ENCODE measurements at places on chromosomes 12 and 14. TPM values are rescaled to one million over a fixed set of nuclear protein-coding genes. Genes with fewer than 3 reads are reported as not detected.

GRCh38 chr12:113341535-113341934, 6.6 kb upstream of the SLC8B1 start:
- DNase-seq: no peak

- DNase-seq: no peak
Measured at GRCh38 chr14:88599761-88600439, 37.1 kb downstream of the ZC3H14 start.

GRCh38 chr12:103632554-103633216, 45.6 kb downstream of the STAB2 start:
- peak; percentile 25 for DNase-seq

DNA sequence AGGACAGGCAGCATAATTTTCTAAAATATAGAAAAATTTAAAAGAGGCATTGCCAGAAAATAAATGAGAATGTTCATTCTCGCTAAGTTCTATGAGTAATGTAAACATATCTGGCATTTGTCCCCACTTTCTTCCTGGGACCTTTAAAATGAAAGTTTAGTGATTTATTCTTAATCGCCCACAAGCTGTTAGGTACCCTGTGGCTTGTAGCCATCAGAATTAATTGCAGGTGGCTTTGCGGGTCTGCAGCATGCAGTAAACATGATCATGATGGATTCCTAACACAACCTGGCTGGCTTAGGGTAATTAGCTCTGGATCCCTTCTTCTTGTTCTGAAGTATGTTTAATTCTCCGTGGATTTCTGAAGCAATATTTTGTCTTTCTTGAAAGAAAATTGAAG, 103.5 kb upstream of the FRMD6 start:
- no peak for DNase-seq

- no peak for DNase-seq
Measured at GRCh38 chr12:131683266-131684014, 27.4 kb upstream of the SFSWAP start.

DNA sequence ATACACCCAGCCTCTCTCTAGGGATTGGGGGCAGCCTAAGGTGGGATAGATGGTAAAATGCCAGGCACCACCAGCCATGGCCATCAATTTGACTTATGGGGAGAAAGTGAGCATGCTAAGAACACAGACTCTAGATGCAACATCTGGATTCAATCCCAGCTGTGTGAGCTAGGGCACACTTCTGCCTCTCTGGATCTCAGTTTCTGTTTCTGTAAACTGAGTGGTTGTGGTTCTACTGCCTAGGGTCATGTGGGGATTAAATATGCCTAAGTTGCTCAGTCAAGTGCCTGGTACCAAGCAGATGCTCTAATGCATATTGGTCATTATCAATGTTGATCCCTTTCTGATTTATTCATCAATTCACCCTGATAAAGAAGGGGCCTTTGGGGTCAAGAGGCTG, 12.6 kb upstream of the OAS1 start:
- no peak for DNase-seq

GRCh38 chr12:111222523-111222922, 146.4 kb downstream of the PHETA1 start:
- no peak for DNase-seq

DNA sequence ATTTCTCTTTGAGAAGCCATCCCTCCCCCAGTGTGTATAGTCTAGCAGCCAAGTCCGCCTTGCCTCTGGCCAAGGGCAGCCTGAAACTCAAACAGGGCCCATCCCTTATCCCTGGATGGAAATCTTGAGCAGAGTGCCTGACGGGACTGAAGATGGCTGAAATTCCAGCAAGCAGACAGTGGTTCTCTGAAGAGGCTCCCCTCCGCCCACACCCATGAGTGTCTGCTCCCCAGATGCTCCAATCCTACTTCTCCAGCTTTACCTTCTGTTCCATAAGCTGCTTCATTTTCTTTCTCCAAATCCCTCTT, 396.2 kb downstream of the NUAK1 start:
- DNase-seq: no peak

DNA sequence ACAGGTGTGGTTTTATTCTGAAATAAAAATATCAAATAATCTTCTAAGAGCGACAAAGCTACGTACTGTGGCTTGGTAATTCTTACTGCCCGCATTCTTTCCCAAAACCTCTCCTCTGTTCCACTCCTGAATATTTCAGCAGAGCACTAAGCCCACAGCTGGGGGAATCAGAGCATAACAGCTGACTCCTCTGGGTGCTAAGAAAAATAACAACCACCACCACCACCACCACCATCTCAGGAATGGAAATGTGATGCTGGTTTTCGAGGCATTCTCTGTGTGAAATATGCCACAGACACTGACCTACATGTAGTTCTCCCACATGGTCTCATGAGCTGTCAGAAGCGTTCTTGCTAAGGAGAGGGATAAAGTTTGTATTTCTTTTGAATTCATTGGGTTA, 183.7 kb downstream of the BMP4 start:
- no peak for DNase-seq

GRCh38 chr12:112555621-112556233, 137.0 kb downstream of the PTPN11 start:
- DNase-seq: no peak

DNA sequence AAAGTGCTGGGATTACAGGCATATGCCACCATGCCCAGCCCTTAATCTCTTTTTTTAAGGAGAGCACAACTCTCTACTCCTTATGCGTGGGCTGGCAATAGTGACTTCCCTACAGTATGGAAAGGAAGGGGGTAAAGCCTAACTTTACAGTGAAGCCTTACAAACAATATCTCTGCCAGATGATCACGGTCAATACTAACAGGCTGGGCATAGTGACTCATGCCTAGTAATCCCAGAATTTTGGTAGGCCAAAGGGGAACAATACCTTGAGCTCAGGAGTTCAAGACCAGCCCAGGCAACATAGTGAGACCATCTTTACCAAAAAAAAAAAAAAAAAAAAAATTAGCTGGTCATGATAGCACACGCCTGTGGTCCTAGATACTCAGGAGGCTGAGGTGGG, 5.6 kb downstream of the PYM1 start:
- no peak for DNase-seq

DNA sequence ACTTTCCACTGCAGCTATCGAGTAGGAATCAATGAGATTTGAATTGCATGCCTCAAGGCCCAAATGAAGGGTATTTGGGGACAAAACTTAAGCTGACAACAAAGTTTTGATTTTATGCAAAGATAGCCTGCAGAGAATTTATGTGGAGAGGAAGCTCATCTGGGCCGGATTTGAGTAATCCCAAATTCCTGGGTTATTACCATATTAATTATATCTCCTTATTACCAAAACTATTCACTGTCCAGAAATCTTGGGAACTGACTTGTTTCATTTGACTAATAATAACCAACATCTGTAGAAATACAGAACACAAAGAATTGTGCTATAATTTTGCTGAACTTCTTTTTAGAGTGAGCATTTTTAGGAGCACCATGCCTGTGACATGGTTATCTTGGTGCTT, 70.4 kb downstream of the KITLG start:
- no peak for DNase-seq

DNA sequence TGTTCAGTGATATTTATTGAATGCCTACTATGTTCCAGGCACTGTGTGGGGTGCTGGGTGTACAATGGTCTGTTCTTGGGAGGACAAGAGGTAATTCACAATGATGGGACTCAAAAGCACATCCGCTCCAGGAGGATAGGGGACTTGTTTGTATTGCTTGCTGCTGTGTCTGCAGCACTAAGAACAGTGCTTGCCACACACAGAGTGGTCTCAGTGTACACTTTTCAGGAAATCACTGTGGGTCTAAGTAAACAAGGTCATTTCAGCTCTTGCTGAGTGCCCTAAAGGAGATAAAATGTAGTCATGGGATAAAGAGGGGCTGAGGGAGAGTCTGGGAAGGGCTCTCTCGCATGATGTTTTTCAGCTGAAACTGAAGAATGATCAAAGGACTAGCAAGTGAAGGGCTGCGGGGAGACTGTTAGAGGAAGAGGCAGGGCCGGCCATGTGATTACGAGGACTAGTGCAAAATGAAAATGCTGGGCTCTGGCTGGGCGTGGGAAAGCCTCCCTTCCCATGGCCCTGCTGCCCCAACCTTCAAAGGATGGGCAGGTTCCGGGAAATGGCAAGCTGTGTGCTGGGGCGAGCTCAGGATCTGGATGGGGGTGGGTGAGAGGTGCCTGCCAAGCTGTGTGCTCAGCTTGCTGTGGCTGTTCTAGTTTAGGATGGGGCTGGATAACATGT, 39.1 kb downstream of the ADCK1 start:
- no peak for DNase-seq

DNA sequence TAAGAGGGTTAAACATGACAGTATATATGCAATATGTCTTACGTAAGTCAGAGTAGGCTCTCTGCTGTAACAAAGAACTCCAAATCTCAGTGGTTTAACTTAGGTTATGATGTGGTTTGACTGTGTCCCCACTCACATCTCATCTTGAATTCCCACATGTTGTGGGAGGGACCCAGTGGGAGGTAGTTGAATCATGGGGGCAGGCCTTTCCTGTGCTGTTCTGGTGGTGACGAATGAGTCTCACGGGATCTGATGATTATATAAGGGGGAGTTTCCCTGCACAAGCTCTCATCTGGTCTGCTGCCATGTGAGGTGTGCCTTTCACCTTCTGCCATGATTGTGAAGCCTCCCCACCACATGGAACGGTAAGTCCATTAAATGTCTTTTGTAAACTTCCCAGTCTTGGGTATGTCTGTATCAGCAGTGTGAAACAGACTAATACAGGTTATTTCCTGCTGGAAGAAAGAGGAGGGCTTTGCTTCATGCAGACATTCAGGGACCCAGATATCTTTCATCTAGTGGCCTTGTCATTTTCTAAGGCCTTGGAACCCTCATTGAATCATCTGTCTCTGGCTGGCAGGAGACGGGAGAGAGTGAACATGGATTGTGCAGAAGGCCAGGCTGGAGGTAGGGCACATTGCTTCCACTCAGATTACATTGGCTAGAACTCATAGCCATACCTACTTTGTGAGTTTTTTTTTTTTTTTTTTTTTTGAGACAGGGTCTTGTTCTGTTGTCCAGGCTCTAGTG, 96.1 kb downstream of the CRADD start:
- DNase-seq: no peak

- no peak for DNase-seq
Measured at GRCh38 chr14:63759456-63759855, 31.6 kb upstream of the SGPP1 start.

DNA sequence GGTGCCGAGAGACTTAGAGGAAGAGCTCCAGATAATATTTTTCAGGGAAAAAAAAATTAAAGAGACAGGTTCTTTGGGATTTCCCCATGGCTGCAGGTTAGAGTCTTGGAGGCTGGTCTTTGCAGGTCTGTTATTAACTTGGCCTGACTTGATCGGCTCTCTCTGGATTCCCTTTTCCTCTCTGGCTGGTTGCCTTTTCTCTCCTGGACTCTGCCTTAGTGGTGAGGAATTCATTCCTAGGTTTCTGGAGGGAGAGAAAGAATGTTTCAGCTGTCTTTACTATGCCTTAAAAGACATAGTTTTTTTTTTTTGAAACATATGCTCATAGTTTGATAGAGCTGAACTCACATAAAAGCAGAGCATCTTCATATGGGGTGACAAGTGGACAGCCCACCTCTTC, 336.3 kb downstream of the BMP4 start:
- DNase-seq: peak; percentile 79

DNA sequence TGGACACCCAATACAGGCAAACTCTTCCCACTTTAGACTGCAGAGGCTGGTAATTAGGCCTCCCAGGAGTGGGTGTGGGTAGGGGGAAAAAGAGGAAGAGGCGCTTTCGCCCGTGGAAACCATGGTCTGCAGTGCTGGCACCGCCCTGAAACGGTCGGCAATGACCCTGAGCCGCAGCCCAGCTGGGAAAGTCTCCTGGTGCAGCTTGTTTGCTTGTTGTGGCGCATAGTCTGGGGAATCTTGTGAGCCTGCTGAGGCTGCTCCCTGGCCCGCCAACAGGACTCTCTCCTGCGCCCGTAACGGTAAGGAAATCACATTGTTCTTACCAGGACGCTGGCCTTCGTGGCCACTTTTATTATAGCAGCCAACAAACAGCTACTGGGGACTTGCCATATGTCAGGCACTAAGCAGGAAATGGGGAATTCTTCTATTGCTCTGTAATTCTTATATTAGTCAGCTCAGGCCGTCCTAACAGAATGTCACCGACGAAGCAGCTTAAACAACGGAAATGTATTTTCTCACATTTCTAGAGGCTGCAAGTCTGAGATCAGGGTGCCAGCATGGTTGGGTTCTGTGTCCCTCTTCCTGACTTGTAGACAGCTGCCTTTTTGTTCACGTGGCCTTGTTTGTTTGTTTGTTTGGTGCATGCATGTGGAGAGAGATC, 52.5 kb upstream of the RIN3 start:
- no peak for DNase-seq

DNA sequence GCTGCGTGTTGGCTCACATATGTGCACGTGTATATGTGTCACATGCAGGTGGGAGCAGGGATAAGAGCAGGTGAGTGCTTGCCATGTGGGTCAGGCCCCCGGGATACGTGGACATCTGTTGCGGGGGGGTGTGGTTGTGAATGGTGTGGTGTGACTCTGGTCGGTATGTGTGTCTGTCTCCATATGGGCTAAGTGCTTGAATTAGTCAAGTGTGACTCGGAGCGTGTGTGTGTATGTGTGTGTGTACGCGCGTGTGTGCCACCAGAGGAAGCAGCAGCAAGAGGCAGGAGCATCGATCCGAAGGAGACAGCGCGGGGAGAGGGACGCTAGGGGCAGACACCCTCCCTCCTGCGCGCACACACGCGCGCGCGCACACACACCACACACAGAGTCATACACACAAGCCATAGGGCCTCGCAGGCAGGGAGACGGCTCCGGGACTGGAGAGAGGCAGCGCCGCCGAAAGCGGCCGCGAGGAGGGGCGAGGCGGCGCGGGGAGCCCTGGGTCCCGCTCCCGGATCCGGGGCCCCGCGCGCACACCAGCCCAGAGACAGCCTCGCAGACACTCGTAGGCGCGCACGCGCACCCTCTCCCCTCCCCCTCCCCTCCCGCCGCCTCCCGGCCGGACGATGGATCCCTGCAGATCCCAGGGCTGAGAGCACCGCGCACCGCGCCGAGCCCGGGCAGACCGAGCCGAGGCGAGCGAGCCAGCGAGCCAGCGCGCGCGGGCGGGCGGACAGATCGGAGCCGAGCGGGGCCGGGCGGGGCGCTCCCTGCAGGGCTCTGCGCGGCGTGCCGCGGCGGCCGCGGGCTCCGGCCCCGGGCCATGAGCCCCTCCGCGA, at the start of gene ASIC1:
ASIC1 (plus strand) TSS at position 597 of the 842 bp plus-strand sequence. CDS start 1,171 bp downstream, outside the sequence.
- DNase-seq: peak; percentile 17

- no peak for DNase-seq
Measured at GRCh38 chr14:104366931-104367865, 212.4 kb upstream of the C14orf180 start.

DNA sequence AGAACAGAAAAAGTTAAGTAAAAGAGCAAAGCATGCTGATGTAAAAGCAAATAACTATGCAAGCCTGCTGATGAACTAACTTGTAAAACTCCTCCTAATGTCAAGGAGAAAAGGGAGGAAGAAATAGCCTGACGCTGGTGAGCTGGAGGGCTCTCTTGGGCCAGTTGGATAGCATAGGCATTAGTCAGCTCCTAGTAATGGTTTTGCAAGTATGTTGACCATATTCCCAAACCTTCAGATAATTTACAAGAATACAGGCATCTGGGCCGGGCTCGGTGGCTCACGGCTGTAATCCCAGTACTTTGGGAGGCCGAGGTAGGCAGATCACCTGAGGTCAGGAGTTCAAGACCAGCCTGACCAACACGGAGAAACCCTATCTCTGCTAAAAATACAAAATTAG, 871.4 kb downstream of the C12orf50 start:
- DNase-seq: peak; percentile 94

Gene DTX3
- 5.9 TPM for total RNA-seq

Gene SLC4A8
- 1.0 TPM for total RNA-seq

Gene CCDC177
- not detected for total RNA-seq

Gene RNU7-1
- not detected for total RNA-seq

Gene CLEC7A
- total RNA-seq: not detected

Gene MMP17
- total RNA-seq: 1.6 TPM

Gene PLCZ1
- total RNA-seq: 0.69 TPM

Gene RIMBP2
- 0.17 TPM for total RNA-seq

Gene ANO4
- 2.1 TPM for total RNA-seq

Gene SH2B3
- 20.8 TPM for total RNA-seq

Gene KRT75
- not detected for total RNA-seq

Measured in renal cortical epithelial cell (primary cell).